ENCODE measurements at places on chromosomes 1 and 21.

DNA sequence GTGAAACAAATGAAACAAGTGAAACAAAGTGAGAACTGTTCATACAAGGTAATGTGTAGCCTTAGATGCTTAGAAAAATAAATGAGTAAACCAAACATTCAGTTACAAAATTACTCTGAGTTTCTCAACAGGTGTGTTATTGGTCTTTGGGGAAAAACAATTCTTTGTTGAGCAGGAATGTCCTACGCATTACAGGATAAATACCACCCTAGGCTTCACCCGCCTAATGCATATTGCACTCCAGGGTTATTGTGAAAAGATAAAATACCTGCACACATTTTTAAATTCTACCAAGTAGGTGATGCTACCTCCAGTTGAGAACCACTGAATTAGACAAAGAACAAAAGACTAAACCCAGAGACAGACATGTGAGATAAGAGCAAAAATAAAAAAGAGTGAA lies 72.2 kb downstream of the ADAMTS1 start:
- DNase-seq, result no peak

DNA sequence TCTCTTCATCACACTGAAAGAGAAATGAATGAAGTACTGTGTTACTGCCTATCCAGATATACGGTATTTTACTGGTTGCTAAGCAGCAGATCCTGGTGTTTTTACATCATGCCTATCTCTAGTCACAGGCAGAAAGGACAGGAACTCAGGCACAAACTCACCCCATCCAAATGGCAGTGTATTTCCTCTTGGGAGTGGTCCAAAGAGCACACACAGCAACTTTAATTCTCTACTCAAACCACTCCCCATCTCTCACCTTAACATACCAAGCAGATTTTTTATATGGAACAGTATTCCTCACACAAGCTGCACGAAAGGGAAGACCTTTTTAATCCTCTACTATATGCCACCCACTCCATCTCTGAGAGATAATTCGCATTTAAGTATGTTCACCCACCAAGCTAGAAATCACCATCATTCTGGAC lies 27.3 kb downstream of the EIF4G3 start:
- DNase-seq, result no peak

DNA sequence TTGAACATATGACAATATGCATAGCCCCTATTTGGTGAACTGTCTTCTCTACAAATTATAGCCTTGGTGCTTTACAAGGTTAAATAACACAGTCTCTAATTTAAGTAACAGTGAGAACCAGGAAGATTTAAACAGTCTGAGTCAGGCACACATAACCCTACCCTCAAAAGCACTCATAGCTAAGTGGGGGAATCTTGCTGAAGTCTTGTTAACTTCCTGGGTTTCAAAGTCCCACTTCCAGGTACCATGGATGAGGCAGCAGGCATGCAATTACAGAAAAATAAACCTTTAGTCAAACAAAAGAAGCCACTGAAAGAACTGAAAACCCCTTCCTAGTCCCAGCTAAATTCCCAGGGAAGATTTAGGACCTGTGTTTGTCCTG lies 147.6 kb downstream of the PBX1 start:
- no peak for DNase-seq

GRCh38 chr1:107894605-107895004 lies 70.4 kb downstream of the VAV3 start:
- DNase-seq, result no peak

- no peak for DNase-seq
These were observed 75.6 kb upstream of the PTGFR start for GRCh38 chr1:78415165-78415564.

DNA sequence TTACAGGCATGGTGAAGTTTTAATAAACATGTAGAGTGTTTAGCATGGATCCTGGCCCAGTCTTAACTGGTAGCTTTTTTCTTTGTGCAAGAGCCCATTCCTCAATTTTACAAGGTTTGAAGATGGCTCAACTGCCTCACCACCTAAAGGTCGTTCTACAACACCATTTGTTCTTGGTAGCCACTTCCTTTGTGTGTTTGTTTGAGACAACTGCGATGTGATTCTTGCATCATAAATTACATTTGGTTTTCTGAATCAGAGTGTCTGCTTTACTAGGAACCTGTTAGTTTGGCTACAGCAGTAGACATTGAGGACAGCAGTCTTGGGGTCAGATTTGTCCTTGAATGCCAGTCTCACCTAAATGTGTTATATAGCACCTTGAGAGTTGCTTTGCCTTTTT lies 3.3 kb downstream of the PLEKHM2 start:
- no peak for DNase-seq

- no peak for DNase-seq
These were observed 2.3 kb downstream of the ZMYM4 start for GRCh38 chr1:35270836-35271235.

- no peak for DNase-seq
These were observed 22.6 kb upstream of the UAP1 start for GRCh38 chr1:162538815-162539431.

GRCh38 chr1:11857164-11857851 lies 1.4 kb downstream of the NPPB start:
- DNase-seq, result no peak

- no peak for DNase-seq
These were observed 232.0 kb upstream of the KCNK2 start for GRCh38 chr1:214850432-214851050.

DNA sequence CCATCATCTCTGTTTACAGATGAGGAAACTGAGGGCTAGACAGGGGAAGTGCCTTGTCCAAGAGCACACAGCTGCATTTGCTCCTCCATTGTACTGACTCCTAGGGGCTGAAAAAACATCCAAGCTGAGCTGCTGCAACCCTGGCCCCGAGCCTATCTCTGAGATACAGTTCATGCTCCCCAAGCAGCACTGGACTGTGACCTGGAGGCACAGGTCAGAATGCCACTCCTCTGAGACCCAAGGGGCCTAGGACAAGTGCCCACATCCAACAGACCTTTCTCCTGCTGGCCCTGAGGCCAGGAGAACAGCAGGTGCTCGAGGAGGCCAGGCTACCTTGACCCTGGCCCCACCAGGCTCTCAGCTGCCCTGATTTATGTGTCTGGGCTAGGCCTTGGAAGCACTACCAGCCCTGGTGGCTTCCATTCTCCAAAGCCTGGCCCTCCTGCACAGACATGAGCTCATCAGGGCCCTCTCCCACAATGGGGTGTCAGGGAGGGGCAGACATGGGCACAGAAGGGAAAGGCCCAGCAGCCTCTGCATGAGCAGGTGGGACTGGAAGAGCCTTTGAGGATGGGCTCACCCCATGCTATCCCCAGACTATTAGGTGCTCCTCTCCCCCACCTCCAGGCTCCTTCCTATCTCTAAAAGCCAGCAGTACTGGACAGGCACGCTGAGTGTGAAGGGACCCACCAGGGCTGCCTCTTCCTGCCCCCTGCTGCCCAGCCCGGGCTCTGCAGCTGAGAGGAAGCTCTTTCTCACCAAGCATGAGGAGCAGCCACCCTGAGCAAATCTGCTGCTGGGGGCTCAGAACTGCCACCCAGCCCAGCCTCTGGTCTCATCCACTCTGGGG lies 18.8 kb downstream of the ADGRB2 start:
- DNase-seq, result peak; percentile 28

DNA sequence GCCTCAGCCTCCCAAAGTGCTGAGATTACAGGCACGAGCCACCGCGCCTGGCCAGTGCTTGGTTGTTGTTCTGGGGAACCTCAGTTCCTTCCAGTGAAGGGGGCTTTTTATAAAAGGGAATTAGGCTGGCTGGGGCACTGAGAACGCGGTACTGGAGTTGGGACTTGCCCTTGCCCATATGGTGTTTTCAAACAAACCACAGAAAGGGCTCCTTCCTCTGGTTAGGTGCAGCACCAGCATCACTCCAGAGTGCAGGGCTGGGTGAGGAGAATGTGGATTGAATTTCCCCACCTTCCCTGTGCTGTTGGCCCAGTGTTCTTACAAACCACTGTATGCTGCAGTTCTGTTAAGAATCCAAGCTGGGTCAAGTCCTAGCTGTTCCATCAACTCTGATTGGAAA lies 5.3 kb downstream of the MAN1C1 start:
- DNase-seq, result no peak

- no peak for DNase-seq
These were observed 91.7 kb downstream of the NAV1 start for GRCh38 chr1:201630582-201630981.

GRCh38 chr1:48870596-48870995 lies 93.9 kb upstream of the BEND5 start:
- no peak for DNase-seq

- DNase-seq, result no peak
These were observed 77.2 kb upstream of the SIPA1L2 start for GRCh38 chr1:232707142-232707541.

DNA sequence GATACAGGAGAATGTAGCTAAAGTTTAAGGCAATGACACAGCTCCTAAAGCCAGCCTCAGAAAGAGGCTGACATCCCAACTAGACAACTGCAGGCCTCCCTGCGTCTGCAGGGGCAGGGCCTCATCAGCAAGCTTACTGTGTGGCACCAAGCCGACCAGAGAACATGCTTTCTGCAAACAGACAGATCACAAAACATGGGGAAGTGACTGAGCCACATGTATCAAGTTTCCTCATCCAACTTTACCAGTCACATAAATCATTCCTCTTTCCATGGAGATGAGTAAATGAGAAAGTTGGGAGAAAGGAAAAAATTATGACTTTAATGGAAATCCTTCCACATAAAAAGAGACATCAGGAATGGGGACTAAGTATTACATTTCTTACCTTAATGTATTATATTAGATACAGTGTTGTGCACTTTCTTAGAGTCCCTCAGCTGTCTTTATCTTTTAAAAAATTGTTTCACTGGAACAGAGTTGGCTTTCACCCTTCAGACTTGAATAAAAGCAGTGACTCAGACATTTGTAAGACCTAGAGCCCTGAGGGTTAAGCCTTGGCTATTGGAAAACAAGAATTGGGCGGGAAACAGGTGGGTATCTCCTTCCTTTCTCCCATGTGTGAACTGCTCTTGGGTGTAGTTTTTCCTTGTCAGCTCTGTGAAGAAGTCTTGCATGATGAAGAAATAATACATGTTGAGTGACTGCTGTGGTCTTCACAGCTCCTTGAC lies 305.7 kb upstream of the SNX7 start:
- DNase-seq, result no peak

DNA sequence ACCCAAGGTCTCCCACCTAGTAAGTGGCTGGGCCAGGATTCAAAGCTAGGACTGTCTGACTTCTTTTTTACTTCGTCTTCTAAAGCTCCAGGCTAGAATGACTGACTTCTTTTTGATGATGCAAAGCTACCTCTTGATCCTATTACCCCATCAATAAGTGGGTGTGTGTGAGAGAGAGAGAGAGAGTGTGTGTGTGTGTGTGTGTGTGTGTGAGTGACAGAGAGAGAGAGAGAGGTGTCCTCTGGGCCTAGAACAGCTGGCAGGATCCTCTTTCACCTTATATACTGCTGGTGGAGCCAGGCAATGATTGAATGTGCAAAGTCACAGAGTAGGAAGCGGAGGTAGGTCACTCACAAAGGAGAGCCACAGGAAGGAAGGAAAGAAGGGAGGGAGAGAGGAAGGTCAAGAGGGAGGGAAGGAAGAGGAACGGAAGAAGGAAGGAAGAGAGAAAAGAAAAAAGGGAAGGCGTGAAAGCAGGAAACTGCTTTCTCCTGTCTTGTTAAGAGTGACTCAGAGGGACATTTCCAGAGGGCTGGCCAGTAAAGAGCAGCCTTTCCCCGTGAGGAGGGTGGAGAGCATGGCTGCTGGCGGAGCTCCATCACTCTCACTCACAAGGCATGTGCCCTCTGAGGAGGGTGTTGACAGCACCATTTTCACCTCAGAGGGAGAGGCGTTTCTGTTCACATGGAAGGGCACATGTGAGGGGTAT lies 68.9 kb downstream of the CDC7 start:
- DNase-seq, result no peak

DNA sequence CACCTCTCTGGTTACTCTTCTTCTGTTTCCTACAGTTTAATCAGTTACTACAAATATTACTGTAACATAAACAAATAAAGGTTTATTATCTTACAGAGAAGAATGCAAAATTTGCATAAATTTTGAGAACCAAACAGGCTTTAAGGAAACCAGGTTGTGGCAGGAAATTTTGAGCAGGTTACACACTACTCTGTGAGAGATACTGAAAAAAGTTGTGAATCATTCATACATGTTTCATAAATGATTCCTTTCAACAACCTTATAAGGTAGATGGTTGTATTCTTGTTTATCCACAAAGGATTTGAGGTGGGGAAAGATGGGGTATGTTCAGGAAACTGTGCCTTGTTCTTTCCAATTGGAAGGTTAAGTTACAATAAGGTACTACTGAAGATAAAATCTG lies 58.6 kb downstream of the MAST2 start:
- DNase-seq, result no peak

DNA sequence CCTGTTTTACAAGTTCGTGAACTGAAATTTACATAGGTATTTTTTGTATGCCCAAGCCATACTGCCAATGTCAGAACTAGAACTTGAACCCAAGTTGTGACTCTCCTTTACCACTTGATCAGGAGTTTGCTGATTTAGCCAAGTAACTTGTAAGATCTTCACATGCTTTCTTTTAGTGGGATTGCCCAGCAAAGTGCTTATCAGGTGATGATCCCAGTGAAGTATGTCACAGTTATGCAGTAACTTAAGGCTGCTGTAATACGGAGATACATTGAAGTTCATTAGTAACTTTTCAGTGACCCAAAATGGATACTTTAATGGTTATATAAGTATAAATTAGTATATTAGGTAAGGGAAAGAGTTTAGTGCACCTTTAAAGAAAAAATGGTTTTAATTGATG lies 3.8 kb downstream of the SRSF11 start:
- DNase-seq, result no peak

- DNase-seq, result no peak
These were observed 10.9 kb upstream of the IFI16 start for GRCh38 chr1:158998781-158999161.

- DNase-seq, result no peak
These were observed 52.5 kb downstream of the DMAP1 start for GRCh38 chr1:44265656-44266358.

GRCh38 chr1:12453400-12454343 lies 164.3 kb downstream of the DHRS3 start:
- no peak for DNase-seq

DNA sequence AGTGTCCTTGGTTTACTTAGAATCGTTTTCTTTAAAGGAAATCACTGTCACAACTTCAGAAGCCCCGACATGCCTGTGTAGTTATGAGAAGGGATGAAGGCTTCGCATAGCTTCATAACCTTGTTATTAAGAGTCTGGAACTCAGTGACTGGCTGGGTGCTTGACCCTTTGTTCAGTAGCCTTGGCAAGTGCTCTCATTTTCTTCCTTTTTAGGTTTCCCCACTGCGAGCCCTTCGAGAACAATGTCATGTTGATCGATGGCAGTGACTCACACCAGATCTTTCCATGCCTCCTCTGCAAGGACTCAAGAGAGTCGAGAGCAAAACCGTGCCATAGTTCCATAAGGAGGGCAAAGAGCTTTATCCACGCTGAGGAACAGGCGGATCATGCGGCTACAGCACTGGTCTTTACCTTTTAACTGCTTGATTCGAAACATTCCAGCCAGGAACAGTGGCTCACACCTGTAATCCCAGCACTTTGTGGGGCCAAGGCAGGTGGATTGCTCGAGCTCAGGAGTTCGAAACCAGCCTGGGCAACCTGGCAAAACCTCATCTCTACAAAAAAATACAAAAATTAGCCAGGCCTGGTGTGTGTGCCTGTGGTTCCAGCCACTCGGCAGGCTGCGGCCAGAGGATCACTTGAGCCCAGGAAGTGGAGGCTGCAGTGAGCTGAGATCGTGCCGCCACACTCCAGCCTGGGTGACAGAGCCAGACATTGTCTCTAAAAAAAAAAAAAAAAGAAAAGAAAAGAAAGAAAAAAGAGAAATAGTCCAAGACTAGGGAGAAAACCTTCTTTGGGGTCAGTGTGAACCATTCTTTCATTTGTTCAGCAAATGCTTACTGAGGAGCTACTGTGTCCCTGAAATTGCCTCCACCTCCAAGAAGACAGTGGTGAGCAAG lies 95.4 kb upstream of the ERRFI1 start:
- DNase-seq, result no peak
